ENCODE measurements at places on chromosomes 4 and X.
A peak's percentile ranks its signal among the peaks of the same experiment; 100 is the strongest.

- no peak for DNase-seq
Observed at GRCh38 chrX:131728295-131729145, 184.6 kb downstream of the OR13H1 start.

GRCh38 chrX:131216828-131217227 lies 72.3 kb downstream of the IGSF1 start:
- DNase-seq = no peak

GRCh38 chr4:108777388-108777787 lies 14.5 kb upstream of the ETNPPL start:
- DNase-seq = no peak

DNA sequence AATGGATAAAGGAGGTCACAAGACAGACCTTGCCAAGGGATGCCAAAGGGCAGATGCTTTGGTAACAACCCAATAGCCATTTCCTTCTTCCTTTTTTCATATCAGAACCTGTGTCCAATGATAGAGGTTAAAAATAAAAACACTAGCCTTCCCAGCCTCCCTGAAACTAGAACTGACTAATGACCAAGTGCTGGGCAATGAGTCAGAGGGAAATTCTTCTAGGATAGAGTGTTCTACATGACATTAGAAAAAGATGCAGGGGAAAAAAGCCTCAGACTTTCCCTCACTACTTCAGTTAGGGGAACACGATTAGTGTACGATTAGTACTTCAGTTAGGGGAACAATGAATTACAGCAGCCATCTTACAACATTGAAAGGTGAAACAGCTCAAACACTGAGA lies 29.3 kb upstream of the FAM47C start:
- no peak for DNase-seq

- no peak for DNase-seq
Observed at GRCh38 chr4:6621556-6621927, 18.9 kb upstream of the MRFAP1 start.

- DNase-seq = peak; percentile 56
Observed at GRCh38 chr4:15374656-15375055, 53.2 kb upstream of the C1QTNF7 start.

GRCh38 chr4:79163981-79164490 lies 161.8 kb downstream of the NAA11 start:
- DNase-seq = no peak

- DNase-seq = no peak
Observed at GRCh38 chr4:77248805-77249204, 91.8 kb downstream of the CCNG2 start.

GRCh38 chr4:8221985-8222384 lies 22.9 kb downstream of the SH3TC1 start:
- no peak for DNase-seq

GRCh38 chr4:89307446-89308160 lies at the start of gene GPRIN3:
GPRIN3 (minus strand) TSS chr4:89307800; CDS start chr4:89250110, 57,690 bp downstream.
- no peak for DNase-seq

DNA sequence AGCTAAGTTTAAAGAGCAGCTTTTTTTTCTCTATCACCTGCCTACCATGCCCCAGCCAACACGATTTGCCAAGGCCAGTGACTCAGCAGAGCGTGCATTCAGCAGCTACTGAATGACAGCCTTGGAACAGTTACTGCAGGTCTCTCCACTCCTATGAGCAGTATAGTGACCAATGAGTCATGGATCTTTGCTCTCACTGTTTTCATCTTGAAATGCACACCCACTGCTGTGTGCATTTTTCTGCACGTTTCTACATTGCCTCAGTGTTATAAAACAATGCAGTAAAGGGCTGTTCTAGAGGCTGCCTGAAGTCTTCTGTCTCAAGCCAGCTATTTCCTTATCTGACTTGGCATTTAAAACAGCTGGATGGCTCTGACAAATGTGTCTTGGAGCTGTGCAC lies 66.0 kb upstream of the C4orf54 start:
- peak; percentile 56 for DNase-seq

DNA sequence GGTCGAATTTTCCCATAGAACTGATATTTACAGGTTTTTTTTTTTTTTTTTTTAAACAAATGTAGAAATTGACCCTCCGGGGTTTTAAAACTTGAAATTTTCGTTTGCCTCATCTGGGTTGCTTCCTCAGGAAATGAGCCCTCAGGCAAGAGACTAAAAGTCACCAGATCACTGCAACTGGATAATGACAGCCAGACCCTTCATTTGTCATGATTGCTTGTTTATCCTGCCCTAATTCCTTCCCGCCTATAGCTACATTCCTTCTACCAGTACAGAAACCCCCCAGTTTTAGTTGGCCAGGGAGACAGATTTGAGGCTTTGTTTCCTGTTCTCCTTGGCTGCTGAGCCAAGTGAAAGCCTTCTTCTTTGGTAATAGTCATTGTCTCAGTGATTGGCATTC lies 44.0 kb upstream of the IGFBP7 start:
- no peak for DNase-seq

DNA sequence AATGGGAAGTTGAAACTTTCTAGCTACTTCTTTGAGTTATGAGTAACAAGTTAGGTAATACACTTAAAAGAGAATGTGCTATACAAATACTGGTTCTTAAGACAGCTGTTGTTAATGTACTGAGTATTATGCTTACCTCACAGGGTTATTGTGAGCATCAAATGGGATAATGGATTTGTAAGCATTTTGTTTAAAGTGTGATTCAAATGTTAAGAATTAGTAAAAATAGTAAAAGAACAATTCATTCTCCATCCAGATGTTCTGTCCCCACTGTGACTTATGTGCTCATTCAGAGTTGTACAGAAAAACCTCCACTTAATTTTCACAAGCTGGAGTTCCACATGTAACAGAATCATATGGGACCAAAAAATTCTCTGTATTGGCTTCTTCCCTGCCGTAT lies 63.6 kb downstream of the AR start:
- no peak for DNase-seq

- DNase-seq = no peak
Observed at GRCh38 chr4:4753643-4754042, 105.8 kb upstream of the MSX1 start.

DNA sequence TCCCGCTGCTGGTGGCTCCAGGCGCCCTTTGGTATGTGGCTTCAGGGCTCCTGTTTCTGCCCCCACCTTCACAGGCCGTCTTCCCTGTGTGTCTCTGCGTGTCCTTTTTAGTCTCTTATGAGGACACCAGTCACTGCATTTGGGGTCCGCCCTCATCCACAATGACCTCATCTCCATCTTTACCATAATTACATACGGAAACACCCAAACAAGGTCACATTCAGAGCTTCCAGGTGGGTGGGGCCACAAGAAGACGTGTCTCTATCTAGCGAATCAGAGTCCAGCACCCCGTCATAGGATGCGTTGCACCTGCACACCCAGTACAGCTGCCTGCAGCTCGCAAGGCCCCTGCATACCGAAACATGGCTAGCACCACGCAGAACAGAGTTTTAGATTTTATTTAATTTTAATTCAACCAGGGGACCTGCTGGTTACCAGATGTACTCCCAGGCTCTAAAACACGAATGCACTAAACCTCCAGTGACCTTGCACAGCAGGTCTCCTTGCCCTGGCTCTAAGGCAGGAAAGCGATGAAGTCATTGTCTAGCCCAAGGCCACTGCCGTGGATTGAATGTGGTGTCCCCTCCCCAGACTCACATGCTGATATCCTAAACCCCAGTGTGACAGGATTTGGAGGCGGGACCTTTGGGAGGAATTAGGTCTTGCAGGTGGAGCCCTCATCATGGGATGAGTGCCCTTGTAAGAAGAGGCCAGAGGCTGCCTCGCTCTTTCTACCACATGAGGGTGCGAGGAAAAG lies 30.3 kb downstream of the ABLIM2 start:
- peak; percentile 46 for DNase-seq

DNA sequence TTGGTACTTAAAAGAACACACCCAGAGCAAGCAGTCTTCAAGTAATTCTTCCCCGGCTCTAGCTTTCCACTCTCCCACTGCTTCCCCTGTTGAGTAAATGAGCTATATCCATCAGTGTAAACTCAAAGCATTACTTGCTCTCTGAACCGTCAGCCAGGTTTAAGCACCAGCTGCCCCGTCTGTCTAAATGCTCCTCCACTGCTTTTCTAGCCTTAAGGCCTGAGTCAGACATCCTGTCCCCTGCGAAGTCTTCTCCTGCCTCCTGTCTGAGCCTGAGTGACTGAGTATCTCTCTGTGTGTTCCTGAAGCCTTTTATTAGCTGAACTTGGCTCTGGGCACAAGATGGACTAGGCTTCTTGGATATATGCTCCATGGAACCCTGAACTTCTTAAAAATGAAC lies 205.1 kb downstream of the STK32B start:
- DNase-seq = no peak

GRCh38 chr4:142345924-142346323 lies 500.2 kb downstream of the INPP4B start:
- no peak for DNase-seq

DNA sequence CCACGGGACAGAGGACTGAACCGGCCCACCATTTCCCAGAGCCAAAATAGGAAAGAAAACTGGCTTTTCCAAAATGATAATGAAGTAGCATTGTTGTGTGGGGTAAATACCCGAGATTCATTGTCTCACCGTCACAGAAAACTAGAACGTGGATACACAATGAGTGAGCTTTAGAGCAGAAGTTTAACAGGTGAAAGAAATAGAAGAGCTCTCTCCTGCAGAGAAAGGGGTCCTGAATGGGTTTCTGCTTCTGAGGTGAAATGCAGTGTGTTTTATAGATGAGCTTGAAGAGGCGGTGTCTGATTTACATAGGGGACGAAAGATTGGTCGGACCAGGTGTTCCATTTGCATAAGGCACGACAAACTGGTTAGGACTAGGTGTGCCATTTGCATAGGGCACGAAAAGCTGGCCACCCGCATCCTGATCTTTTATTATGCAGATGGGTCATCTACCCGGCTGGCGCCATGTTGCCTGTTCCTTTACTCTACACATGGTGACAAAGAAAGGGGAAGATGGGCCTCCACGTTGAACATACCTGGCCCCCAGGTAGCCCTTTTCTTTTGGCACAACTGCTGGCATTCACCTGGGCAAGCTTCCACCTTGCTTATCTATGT lies 118.1 kb downstream of the ATXN3L start:
- no peak for DNase-seq

DNA sequence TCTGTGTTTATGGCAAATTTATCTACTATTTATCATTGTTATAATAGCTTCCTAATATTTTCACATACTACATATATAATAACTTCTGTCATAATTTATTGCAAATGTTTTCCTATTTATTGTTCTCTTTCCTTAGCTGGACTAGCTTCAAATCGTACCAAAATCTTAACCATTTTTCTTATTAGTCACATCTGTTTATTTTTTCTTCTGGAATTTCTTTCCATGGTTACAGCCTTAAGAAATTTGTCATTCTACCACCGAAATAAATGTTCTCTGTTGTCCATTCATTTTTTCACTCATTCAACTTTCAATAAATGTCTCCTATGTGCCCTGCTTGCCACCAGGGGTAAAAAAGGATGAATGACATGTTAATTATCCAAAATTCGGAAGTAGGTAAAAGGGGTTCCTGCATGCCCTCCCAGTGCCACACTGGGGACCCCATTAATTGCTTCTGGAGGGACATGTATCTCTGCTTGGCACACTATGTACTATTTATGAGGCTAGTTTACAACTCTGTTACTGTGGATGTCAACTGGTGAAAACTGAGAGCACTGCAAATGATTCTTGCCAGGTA lies 182.1 kb downstream of the SH3KBP1 start:
- DNase-seq = no peak

GRCh38 chr4:142778900-142779299 lies 67.2 kb downstream of the INPP4B start:
- no peak for DNase-seq

GRCh38 chrX:133297284-133297683 lies 79.1 kb upstream of the TFDP3 start:
- no peak for DNase-seq

DNA sequence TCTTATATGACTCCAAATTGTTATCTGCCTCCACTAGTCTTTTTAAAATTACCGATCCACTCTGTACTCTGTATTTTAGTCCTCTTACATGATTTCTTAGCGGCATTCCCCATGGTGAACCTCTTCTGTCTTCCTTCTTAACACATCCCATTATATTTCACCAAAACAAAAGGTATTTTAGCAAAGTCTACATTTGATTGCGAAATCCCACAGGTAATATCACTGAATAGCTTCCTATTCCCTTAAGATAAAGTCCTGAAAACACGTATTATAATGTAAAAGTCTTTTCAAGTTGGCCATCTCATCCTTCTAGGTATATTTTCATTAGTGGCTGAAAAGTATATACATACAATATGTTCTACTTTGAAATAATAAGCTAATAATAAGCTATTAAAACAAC lies 2016.0 kb upstream of the IGFBP7 start:
- no peak for DNase-seq

DNA sequence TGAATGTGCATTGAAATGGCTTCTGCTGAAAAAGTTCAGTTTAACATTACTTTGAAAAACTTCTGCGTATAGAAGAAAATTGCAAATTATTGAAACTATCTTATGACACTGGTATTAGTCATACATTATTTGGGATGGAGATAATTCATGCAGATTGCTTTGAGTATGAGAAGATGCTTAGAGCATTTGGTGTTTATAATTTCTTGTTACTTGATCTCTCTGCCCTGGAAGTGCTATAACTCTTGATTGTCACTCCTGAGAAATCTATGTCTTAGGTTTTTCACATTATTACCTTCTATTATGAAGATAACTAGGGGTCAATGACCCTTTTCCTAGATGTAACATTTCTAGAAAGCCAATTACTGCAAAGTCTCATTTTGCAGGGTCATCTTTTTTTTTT lies 36.4 kb downstream of the TMEM131L start:
- DNase-seq = no peak

DNA sequence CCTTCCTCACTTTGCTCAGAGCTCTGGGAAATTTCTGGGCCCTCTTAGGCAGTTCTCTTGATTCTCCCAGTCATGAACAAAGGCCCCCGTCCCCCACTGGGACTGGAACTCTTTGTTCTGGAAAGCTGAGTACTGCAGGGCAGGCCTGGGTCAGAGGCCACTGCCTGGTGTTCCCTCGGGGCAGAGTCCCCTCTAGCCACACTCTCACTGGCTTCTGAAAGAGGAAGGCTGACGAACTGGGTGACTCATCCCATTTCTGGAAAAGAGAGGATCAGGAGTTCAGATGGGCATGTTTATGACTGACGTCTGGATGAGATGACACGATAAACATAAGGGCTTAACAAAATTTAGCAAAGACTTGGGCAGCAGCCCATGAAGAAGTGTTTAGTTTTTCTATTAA lies 47.7 kb downstream of the DDX3X start:
- DNase-seq = no peak

- DNase-seq = no peak
Observed at GRCh38 chr4:27616166-27616565, 755.5 kb downstream of the STIM2 start.

- DNase-seq = no peak
Observed at GRCh38 chr4:87659247-87659931, 9.3 kb downstream of the DMP1 start.

GRCh38 chrX:140503714-140504351 lies 1.0 kb downstream of the SOX3 start:
- DNase-seq = peak; percentile 43

DNA sequence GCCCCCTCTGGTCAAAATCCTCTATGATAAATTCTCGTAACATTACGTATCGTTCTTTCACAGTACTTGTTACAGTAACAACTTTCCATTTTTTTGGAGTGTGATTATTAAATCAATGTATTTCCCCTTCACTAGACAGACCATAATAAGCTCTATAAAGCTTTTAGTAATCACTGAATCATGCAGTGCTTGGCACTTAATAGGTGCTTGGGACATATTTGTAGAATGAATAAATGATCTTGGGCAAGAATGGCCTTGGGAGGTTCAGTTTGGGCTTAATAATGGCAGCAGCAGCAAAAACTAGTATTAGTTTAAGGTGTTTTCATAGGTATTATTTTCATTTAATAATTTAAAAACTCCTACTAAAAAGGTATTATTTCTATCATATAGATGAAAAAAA lies 33.4 kb upstream of the SFRP2 start:
- no peak for DNase-seq

- no peak for DNase-seq
Observed at GRCh38 chrX:73215246-73215645, 595 bp upstream of the NAP1L2 start.
